ENCODE measurements at places on chromosomes 13 and 19.

GRCh38 chr13:53890696-53891095, 862.1 kb downstream of the OLFM4 start:
- DNase-seq, result no peak

DNA sequence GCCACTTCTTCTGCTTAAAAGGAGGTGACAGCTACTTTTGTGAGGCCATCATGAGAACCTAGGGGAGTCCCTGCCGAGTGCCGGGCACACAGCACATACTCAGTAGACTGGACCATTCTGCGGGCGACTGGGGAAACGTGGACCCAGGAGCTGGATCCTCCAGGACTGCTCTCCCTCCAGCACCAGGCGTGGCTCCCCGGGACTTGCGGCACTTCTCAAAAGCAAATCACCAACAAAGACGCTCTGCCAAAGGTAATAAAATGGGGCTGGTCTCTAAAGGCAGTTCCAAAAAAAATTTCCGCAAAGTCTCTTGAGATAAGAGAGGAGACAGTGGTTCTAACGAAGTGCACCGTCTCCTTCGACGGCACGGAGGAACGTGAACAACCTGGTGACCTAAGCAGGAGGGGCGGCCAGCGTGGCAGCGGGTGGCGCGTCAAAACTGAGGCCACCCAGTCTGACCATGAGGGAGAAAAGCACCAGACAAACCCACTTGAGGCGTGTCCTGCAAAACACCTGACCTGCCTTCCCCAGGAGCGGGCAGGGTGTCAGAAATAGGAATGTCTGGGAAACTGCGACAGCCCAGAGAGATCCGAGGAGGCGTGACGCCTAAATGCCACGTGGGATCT, 1.4 kb upstream of the TMPRSS9 start:
- DNase-seq, result no peak

DNA sequence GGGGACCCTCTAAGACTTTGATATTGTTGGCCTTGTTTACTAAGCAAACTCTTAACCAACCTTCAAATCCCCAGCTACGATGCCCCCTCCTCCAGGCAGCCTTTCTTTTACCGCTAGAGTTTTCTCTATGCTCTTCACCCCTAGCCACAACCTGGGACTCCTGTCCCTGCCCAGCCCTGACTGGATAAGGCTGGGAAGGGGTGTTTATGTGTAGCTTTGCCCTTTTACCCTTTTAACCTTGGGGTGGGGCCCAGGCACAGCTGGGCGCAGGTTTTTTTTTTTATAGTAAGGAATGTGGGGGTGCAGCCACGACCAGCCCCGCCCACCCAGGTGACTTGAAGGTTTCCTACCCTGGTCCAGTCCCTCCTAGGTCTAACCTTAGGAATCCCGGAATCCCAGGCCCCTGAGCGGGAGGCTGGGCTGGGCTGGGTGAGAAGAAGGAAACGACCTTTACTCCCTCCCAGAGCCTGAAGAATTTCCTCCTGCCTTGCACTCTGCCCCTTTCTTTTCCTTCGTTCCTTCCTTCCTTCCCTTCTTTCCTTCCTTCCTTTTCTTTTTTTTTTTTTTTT, 12.2 kb downstream of the TJP3 start:
- DNase-seq, result no peak

GRCh38 chr13:73039201-73040108, 19.4 kb upstream of the KLF5 start:
- no peak for DNase-seq

GRCh38 chr13:49251326-49251725, 3.6 kb downstream of the CDADC1 start:
- no peak for DNase-seq

DNA sequence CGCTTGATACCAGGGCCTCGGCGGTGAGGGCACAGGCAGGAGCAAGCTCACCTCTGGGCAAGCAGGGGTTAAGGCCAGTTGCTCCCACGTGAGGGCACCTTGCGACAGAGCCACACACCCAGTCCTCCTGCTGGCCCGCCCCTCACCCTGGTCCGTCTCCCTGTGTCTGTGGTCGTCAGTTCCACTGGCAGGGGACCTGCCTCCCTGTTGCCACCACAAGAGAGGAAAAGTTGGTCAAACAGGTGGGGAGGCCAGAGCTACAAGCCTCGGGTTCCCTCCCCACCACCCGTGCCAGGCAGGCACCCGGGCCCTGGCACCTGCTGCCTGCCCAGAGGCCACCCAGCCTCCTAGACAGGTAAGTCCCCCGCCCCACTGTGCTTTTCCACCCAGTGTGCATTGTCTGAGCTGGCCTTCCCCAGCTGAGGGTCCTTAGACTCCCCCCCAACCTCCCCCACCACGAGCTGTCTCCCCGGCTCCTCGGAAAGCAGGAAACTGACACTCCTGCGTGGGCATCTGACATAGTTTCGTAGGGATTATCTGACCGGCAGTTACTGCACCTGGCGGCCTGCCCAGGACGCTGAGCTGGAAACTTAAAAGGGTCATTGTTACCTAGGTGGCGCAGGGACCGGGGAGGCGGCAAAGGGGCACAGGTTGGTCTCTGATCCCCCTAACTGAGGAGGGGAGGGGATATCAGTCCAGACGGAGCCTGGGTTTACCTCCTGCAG, at the start of gene TJP3:
TSS of gene TJP3 (plus strand) at position 178 of the 725 bp plus-strand sequence. CDS start 20,049 bp downstream, outside the sequence.
- DNase-seq, result no peak

DNA sequence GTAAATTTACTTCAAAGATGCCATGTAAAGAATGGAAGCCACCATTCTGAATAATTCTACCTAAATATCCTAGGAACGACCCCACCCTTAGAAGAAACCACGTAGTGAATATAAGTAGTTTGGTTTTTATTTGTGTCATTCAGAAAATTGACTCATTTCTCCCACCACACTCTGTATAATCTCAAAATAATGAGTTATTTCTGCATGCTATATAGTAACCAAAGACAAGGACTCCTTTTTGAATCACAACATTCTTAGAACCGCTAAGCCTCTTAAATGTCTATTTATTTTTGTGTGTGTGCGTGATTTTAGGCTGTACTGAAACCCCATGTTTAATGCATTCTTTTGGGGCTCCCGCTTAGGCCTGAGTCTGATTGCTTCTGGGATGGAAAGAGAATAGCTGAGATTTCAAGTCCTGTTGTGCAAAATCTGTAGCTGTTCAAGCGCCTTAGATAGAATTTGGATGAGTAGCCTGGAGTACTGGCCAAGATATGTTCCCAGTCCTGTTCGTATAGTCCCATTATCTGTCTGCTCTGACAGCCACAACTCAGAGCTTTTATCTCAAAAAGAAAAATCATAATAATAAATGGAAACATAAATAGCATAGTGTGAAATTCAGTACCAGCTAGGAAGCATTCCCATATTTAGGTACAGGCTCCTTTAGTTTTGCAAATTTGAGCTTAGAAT, 532.4 kb upstream of the NBEA start:
- no peak for DNase-seq

DNA sequence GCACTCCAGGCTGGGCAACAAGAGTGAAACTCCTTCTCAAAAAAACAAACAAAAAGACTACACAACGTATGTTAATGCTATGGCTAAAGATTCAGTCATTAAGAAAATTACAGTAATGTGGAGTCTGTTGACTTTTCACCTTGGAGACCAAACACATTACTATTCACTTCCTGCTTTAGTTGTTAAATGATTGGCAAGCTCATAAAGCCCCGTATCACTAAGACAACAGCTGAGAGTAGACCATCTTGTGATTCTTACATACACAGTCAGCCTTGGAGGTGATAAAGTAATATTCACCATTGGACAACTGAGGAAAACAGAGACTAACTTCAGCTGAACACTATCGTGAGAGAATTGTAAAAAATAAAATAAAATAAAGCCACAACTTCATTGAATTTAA, 86.5 kb downstream of the KCTD12 start:
- DNase-seq, result no peak

GRCh38 chr19:36152019-36152351, 262 bp downstream of the COX7A1 start:
- no peak for DNase-seq

DNA sequence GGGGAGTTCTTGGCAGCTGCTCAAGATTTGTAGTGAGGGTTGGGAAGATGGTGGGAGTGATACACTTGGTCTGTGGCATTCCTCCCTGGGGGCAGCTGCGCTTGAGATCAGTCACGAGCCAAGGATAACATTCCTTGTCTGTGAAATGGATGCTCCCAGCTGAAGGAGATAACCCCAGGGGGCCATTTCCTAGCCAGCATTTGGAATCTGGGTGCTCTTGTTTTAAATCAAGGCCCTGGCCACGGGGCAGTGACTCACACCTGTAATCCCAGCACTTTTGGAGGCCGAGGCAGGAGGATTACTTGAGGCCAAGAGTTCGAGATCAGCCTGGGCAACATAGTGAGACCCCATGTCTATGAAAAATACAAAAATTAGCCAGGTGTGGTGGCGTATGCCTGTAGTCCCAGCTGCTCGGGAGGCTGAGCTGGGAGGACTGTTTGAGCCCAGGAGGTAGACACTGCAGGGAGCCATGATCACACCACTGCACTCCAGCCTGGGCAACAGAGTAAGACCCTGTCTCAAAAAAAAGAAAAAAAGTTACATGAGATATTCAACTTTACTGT, 4.6 kb downstream of the PKN1 start:
- DNase-seq, result no peak

Measured in effector memory CD4-positive, alpha-beta T cell (primary cell).